ENCODE measurements at places on chromosomes 5 and 9. TPM values are rescaled to one million over a fixed set of nuclear protein-coding genes. Genes with fewer than 3 reads are reported as not detected.
A peak's percentile ranks its signal among the peaks of the same experiment; 100 is the strongest.

The NR4A3 gene
- polyA plus RNA-seq = 1.0 TPM

The PCA3 gene
- not detected for polyA plus RNA-seq

The RGS7BP gene
- not detected for polyA plus RNA-seq

The IFNA21 gene
- not detected for polyA plus RNA-seq

The CCNO gene
- 1.9 TPM for polyA plus RNA-seq

The CTXN3 gene
- not detected for polyA plus RNA-seq

The CDHR2 gene
- polyA plus RNA-seq = not detected

The BHMT gene
- polyA plus RNA-seq = not detected

The ITK gene
- not detected for polyA plus RNA-seq

The OR1J4 gene
- polyA plus RNA-seq = 0.42 TPM

The SPATA9 gene
- 0.71 TPM for polyA plus RNA-seq

DNA sequence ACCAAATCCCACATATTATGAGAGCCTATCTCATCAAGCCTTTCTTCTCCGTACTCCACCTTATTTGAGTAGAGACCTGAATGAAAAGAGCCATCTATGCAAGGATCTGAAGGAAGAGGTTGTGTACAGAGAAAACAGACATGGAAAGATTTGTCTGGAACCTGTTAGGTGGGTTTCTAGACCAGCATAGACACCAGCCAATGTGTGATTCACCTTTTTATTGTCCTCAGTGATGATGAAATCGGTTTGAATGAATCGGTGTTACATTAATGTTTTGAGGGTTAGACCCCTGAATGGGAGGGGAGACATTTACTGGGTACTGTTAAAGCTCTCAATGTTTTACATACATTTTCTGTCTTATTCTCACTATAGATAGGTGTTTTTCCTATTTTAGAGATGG, 223.6 kb downstream of the NMUR2 start:
- no peak for DNase-seq

DNA sequence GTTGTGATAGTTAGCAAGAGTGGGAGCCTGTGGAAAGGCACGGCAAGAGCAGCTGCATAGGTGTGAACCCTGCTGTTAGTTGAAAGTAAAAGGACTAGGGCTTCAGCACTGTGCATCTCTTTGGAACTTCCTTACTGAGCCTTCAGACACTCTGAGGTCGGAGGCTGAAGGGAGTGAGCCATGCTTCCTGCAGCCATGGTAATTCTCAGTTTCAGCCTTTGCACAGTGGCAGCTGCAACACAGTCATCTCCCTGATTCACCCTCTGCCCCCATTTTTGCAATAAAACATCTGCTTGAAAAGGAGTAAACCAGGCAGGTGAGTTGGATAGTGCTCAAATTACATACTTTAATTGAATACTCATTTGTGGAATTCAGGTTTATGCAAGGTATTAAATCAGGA, 6.5 kb upstream of the TLE4 start:
- peak; percentile 16 for DNase-seq

DNA sequence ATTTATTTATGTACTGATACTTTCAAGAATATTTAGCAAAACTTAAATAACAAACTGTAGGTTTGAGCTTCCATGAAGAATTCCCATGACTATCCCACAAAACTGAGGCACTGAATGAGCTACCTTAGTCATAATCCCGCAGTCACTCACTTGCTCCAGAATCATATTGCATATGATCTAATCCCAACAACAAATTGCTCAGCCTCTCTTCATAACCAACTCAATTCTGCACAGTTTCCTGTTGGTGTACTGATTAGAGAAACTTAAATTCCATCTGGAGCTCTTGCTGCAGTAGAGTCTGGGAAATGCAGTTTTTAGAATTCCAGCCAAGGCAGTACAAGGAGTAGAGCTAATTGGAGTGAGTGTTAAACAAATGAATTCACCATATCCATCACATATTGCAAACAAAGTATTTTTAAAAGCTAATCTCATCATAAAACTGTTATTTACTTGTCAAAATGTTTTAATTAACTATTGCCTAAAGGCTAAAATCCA, 35.7 kb upstream of the CDH18 start:
- no peak for DNase-seq

DNA sequence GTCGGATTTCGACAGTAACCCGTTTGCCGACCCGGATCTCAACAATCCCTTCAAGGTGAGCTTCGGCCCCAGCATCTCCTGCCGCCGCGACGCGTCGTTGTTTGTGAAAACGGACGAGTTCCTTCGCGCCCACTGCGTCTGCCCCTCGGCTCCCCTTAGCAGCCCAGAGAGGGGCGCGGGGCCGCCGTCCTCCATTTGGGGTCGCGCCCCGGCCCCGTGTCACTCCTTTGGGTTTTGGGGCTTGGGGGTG, 182 bp downstream of the SCAMP1 start:
- no peak for DNase-seq

DNA sequence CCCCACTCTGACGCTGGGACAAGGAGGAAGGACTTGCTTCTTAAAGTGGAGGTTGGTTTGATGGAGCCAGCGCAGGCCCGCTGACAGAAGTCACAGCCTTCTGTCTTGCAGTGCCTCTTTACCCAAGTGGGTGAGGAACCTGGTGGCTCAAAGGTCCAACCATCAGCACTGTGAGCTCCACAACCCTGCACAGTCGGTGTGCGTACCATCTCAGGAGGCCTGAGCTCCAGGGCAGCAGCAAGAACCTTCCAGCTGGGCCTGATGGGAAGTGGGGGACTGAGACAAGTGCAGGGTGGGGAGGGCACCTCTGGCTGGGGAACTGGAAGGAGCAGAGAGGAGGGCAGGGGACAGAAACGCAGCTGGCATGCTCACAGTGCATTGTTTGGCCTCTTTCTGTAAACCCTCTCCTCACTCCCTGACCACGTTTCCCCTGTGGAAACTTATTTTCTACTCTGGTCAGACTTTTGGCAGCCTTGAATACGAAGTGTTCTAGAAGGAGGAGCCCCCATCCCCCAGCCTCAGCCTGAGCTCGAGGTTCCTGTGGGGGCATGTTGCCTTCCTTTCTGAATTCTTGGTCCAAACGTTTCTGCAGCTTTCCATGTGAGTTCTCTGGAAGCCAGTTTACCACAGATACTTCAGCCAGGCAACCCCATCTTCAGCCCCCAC, 178.5 kb upstream of the PITX1 start:
- no peak for DNase-seq

- DNase-seq = no peak
Measured at GRCh38 chr9:81183761-81184160, 505.6 kb downstream of the TLE1 start.

DNA sequence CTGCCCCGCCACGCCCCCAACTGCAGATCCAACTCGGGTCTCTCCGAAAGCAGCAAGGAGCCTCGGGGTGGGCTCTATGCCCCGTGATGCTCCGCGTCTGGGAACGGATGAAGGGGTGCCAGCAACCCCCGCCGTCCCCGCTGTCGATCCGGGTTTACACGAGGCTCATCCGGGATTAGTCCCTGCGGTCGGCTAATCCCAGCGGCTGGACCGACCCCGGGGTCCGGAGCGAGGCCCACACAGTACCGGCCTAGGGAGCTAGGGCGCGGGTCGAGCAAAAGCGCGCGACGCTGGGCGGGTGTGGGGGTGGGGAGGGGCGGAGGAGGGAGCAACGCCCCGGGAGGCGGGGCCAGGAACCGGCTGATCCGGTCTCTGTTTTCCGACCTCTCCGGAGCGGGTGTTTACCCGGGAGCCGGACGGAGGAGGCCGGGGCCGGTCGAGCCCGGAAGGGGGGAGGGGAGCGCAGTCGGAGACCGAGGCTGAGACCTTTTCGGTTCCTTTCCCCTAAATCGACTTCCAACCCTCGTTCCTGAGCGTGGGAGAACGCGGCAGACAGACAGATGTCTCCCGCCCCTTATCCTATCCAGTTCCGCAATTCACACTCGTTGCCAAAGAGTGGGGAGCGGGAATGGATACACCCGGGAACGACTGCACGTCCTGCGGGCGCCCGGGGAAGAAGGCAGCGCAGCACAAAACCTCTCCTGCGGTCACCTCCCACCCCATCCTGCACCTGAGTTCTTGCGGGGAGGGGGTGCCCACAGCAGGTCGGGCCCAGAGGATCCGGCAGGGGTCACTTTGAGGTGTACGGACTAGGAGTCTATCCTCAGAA, 28.6 kb downstream of the PCDH1 start:
- peak; percentile 87 for DNase-seq

DNA sequence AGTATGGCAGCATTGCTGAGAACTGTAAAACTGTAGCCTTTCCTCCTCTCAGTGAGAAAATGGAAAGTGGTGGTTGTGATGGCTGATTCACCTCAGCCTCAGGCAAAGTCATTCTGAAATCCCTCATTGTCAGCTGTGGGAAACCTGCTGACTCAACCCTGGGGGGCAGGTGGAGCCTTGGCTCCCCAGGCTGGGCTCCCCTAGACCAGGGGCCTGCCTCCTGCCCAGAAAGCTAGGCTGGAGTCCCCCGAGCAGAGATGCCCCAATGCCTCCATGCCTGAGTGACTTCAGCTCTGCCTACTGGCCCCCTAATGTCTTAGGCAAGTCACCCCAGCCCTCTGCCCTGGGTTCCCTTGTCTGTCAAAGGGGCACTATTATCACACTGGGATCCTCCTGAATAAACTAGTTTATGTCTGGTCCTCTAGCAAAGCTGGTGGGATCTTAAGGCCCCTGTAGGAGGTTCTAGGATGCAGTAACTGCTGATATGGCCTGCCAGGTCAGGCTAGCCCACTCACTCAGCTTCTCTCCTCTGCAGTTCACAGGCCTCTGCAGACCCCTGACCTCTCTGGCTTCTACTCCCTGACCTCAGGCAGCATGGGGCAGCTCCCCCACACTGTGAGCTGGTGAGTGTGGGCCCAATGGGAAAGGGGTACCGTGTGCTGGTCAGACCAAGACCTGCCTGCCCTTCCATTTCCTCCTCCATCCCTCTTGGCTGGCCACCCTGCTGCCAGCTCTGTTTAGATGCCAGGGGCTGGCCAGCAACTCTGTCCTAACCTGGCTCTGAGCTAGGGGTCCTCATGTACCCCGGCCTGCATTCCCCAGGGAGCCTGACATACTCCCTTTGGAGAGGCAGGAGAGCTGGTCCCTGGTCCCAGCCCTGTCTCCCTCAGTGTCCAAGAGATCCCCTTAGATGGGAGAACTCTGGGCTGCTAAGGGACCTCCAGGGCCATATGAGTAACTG, 24.2 kb downstream of the TCF7 start:
- DNase-seq = peak; percentile 93

GRCh38 chr5:96148376-96148775, 186.7 kb upstream of the ELL2 start:
- no peak for DNase-seq

DNA sequence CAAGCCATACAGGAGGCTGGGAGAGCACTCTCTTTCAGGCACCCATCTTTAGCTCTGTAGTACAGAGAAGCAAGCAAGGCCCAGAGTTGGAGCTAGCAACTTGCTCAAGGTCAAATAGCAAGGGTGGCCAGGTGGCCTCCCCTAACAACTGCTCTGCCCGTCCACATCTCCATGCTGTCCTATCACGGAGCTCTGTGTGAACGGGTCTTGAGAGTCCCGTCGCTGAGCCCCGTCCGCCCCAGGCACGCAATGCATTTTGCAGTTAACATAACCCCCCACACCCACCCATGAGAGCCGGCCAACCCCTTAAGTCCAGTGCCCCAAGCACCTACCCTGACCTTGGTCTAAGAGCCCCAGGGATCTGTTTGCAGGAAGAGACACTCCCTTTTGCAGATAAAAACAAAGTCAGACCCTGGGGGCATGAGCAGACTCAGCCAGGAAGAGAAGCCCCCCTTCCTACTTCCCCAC, 1.5 kb downstream of the RNF44 start:
- DNase-seq = peak; percentile 37

- no peak for DNase-seq
Measured at GRCh38 chr9:80839821-80840675, 849.3 kb downstream of the TLE1 start.

DNA sequence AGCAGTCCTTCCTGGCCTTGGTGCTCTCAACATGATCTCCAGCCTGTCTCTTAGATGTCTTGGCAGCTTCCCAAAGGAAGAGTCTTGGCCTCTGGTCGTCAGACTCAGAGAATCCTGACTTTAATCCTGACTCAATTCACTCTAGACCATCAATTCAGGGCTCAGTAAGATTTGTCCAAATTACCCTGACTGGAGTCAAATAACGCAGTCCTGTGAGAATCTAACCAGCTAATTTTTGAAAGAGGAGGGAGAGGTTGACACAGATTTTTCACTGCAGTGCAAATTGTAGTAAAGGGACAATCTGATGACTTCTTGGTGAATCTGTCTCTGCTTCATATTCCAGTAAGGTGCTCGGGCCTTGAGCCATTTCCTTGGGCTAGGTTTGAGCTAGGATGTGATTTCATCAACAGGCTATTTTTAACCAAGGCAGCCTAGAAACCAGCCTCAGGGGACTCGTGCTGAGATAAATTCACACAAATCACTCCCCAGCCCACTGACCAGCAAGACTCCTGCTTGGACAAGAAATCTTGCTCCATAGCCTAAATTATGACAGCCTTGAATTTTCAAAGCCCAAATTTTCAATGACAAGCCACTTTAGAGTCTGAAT, 257.4 kb downstream of the ENC1 start:
- DNase-seq = peak; percentile 86

- DNase-seq = no peak
Measured at GRCh38 chr5:14374100-14374499, 207.5 kb upstream of the OTULINL start.

- DNase-seq = no peak
Measured at GRCh38 chr9:19188771-19189170, 41.7 kb upstream of the DENND4C start.

DNA sequence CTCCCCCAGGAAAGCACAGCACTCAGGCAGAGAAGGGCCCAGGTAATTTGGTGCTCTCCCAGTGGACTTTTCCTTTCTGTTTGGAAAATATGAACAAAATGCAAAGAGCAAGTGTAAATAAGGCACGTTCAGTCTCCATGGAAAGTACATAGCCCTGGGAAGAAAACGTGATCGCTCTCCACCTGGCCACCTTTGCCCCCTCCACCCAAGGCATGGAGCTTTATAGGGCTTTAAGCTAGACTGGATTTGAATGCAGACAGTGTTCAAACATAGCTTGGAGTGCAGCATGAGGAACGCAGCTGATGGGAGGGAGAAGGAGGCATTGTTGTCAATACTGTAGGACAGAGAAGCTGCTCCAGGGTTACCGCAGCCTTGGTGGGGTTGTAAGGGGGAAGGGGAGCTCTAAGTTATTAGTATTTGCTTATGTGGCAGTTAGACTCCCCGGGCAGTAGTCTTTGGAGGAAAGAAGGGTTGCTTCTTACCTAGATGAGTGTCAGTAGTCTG, 500.2 kb downstream of the SPOCK1 start:
- no peak for DNase-seq

DNA sequence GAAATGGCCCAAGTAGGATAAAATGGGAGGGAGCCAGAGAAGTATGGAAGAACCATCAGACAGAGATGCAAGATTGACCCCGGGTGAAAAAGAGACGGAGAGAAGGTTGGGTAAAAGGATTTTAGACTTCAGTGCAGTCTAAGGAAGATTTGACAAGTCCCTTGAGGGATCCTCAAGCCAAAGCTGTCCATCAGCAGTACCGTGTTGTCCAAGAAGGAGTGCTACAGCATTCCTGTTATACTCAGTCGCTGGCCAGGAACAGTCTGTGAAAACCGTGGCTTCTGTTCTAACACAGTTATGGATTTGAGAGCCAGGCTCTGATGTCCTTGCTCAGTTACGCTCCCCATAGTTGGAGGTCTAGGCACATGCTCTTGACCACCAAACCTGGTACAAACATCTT, 383.9 kb upstream of the DAB2 start:
- no peak for DNase-seq

All from GM23248 (cell line).